ENCODE measurements at places on chromosomes 5 and 9. TPM values are rescaled to one million over a fixed set of nuclear protein-coding genes. Genes with fewer than 3 reads are reported as not detected.

DNA sequence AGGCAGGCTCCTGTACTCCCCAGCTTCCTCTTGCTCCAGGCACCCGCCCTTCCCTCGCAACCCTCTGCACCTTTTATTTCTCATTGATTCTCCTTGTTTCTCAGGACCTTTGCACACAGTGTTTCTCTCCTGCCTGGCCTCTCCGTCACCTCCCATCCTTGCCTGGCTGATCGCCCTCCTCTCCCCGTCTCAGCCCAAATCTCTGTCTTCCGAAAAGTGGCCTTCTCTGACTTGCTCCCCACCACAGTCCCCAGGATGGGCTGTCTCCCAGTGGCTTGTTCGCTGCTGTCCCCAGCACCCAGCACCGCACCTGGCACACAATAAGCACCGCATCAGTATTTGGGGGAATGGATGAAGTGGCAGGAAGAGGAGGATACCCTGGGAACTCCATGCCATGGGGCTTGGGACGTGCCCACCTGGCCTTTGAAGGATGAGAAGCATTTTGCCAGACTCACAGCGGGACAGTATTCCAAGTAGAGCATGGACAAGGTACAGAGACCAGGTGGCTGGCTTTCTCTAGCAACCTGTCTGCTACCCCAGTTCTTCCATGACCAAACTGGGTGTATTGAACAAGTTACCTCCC lies 62.5 kb downstream of the LMX1B start:
- no peak for DNase-seq
- no peaks in the 10 kb centered on the region for H3K4me1 ChIP-seq
- peaks cover 100% of the 10 kb centered on the region for H3K27me3 ChIP-seq

DNA sequence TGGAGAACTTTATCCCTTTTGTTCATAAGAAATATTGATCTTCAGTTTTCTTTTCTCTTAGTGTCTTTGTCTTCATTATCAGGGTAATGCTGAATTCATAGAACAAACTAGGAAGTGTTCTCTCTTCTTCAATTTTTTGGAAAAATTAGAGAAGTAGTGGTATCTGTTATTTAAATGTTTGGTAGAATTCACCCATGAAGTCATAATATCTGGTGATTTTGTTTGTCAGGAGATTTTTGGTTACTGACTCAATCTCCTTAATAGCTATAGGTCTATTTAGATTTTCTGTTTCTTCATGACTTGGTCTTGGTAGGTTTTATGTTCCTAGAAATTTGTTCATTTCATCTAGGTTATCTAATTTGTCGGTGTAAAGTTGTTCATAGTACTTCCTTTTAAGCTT lies 45.4 kb upstream of the STARD4 start:
- H3K27me3 ChIP-seq = no peaks in the 10 kb centered on the region
- H3K4me1 ChIP-seq = no peaks in the 10 kb centered on the region
- H3K36me3 ChIP-seq = no peaks in the 10 kb centered on the region
- DNase-seq = no peak

DNA sequence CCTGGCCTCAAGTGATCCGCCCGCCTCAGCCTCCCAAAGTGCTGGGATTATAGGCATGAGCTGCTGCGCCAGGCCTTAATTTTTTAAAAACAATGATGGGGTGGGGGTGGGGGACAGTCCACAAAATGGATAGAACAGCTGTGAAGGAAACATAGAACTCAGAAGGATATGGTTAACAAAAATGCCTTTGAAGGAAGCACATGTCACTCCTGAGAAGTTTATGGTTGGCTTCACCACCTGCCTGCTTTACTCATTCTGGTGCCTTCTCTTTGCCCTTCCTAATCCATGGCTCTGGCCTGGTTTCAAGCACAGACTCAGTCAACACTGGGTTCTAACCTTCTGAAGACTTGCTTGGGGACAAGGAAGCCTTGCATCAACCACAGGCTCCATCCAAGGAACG lies 10.3 kb downstream of the BAG1 start:
- no peak overlapping the region for H3K4me3 ChIP-seq
- H3K27me3 ChIP-seq = no peaks in the 10 kb centered on the region
- H3K27ac ChIP-seq = no peak overlapping the region
- peaks cover 5% of the 10 kb centered on the region for H3K36me3 ChIP-seq
- no peaks in the 10 kb centered on the region for H3K4me1 ChIP-seq

GRCh38 chr5:116645627-116646026 lies 71.0 kb upstream of the SEMA6A start:
- no peaks in the 10 kb centered on the region for H3K36me3 ChIP-seq
- no peak for DNase-seq
- no peak overlapping the region for H3K27ac ChIP-seq
- no peaks in the 10 kb centered on the region for H3K27me3 ChIP-seq
- no peaks in the 10 kb centered on the region for H3K4me1 ChIP-seq

GRCh38 chr5:176854164-176854563 lies 43.8 kb downstream of the UNC5A start:
- H3K4me3 ChIP-seq = no peak overlapping the region
- no peak for DNase-seq
- no peak overlapping the region for H3K27ac ChIP-seq
- H3K4me1 ChIP-seq = no peaks in the 10 kb centered on the region
- H3K27me3 ChIP-seq = no peaks in the 10 kb centered on the region

The GPX8 gene
- 28.0 TPM for total RNA-seq

DNA sequence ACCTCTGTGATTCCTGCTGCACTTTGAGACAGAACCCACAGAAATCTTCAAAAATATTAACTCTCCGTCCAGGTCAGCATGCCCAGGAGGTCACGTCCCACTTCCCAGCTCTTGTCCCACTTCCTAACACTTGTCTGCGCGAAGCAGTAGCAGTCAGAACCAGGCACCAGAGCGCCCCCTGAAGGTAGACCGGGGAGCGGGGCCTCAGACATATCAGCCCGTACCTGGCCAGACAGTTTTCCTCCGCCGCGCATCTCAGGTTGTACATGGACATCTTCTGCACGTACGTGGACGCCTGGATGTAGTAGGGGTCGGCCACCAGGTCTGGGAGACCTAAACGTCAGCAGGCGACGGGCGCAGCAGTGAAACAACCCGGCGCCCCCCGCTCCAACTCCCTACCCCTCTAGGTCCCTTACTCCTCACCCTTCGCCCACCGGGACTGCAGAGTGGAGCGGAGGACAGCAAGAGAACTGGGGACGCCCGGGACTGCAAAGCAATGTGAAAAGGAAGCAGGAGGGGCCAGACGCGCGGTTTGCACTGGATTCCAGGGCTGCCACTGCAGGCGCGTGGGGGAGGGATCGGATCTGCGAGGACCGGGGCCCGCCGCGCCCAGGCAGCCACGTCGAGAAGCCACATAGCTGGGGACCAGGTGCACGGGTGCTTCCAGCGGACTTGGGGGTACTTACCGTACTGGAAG lies 1.2 kb downstream of the LOX start:
- no peaks in the 10 kb centered on the region for H3K36me3 ChIP-seq
- H3K4me1 ChIP-seq = peaks cover 20% of the 10 kb centered on the region
- peak overlapping the region; percentile 48 for H3K4me3 ChIP-seq
- peak; percentile 86 for DNase-seq

The LRRC19 gene
- not detected for total RNA-seq
